Activated naive CD8-positive, alpha-beta T cell treated with anti-CD3 and anti-CD28 coated beads, Interleukin-2, amount 10 ng/mL, durations not matched to agents 7 days and 5 days (primary cell): ENCODE measurements at places on chromosomes 16 and 17. TPM values are rescaled to one million over a fixed set of nuclear protein-coding genes. Genes with fewer than 3 reads are reported as not detected.

The CTRB2 gene
- total RNA-seq, result not detected

The IL34 gene
- not detected for total RNA-seq

The TBX4 gene
- total RNA-seq, result not detected

The TOP3A gene
- 61.7 TPM for total RNA-seq

The CCL16 gene
- total RNA-seq, result not detected

The CACNG1 gene
- total RNA-seq, result not detected

The EMC6 gene
- 34.6 TPM for total RNA-seq

The TSPOAP1 gene
- 77.7 TPM for total RNA-seq

The BICDL2 gene
- total RNA-seq, result 1.6 TPM

The CFAP52 gene
- not detected for total RNA-seq

The ZNF750 gene
- total RNA-seq, result not detected

The TBC1D28 gene
- not detected for total RNA-seq

The AGRP gene
- total RNA-seq, result not detected

The CA7 gene
- total RNA-seq, result not detected

The KRTAP9-2 gene
- total RNA-seq, result not detected

The C16orf87 gene
- 9.5 TPM for total RNA-seq

The COX6A2 gene
- total RNA-seq, result not detected

The CNTNAP1 gene
- total RNA-seq, result 3.6 TPM

The PGAP3 gene
- 18.3 TPM for total RNA-seq

The CD300H gene
- total RNA-seq, result not detected

The PDILT gene
- total RNA-seq, result not detected

The STAT5A gene
- total RNA-seq, result 125 TPM

The RRAD gene
- total RNA-seq, result 0.60 TPM

The C16orf92 gene
- not detected for total RNA-seq

The SRCAP gene
- total RNA-seq, result 92.2 TPM

The KRTAP9-3 gene
- total RNA-seq, result not detected

The HSD3B7 gene
- total RNA-seq, result 10.9 TPM

The KIF2B gene
- total RNA-seq, result not detected

The LPCAT2 gene
- 0.30 TPM for total RNA-seq

The KRT28 gene
- not detected for total RNA-seq

The SLC16A11 gene
- total RNA-seq, result 1.7 TPM

The MMP2 gene
- total RNA-seq, result 0.28 TPM

The RGS9 gene
- 2.8 TPM for total RNA-seq

The PLK1 gene
- 84.8 TPM for total RNA-seq

The HCRT gene
- not detected for total RNA-seq

The ESRP2 gene
- total RNA-seq, result not detected

The RASD1 gene
- total RNA-seq, result 1.3 TPM

The GNAO1 gene
- total RNA-seq, result 5.7 TPM

The SRL gene
- total RNA-seq, result not detected
